ENCODE measurements at places on chromosomes 3 and 15.

DNA sequence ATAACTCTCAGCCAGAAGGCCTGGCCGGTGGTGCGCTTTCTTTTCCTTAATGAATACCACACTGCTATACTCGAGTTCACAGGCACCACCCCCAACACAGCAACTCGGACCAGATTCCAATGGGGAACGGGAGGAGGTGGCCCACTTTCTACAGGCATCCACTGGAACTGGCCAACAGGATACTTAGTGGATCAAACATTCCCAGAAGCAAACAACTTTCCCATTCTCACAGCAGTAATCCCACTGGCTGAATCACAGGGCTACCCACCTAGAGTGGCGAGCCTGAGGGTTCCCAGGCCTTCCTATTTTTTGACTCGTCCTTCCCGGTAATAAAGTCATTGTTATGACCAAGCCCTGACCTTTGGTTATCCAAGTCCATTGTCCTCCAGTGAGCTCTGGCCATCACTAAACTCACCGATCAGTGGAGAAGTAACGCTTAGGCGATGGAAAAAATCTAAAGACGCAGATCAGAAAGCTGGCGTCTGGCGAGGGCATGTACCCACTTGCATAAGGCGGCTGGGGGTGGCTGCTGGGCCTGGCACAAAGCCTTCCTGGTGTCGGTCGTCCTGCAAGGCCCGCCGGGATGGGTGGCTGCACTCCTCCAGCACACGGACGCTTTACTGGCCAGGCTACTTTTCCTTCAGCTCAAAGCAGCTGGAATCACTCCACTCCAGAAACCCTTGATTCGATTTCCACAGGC is 1.2 kb downstream of the EOGT start:
- no peak for DNase-seq

DNA sequence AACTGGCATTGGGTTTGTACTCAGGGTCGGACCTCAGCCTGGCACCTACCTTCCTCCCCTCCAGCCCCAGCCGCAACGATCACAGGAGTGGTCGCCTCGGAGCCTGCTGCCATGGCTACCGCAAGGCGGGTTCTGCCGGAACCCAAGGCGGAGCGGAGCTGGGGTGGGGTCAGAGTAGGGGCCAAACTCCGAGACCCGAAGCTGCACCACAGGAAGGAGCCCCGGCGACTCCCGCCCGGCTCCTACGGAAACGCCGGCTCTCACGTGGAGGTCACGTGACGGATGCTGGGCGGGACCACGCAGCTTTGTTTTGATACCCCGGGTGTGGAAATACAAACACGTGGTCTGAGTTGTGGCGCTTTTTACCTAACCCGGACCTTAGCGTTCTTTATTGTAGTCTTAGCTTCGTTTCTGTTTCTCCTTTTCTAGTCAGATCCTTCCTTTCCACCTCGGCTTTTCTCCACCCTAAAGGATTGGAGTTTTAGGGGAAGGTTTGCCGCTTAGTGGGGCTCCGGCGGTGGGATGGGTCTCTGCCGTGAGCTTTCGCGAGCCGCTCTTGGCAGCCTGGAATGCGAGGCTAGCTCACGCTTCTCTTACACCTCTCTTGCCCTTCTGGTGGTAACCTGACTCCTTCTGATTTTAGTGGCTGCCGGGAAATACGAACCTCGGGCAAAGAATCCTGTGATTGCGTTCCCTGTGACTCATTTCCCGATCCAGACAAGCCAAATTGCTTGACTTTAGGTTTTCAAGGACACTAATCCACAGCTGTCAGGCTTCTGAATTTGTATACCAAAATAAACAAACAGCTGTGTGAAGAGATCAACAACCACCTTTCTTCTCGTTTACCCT is at the start of gene HSPBAP1:
Gene HSPBAP1 (minus strand): TSS at position 264 of the 849 bp plus-strand sequence. CDS start 151 bp downstream, at position 113.
- DNase-seq, result no peak

DNA sequence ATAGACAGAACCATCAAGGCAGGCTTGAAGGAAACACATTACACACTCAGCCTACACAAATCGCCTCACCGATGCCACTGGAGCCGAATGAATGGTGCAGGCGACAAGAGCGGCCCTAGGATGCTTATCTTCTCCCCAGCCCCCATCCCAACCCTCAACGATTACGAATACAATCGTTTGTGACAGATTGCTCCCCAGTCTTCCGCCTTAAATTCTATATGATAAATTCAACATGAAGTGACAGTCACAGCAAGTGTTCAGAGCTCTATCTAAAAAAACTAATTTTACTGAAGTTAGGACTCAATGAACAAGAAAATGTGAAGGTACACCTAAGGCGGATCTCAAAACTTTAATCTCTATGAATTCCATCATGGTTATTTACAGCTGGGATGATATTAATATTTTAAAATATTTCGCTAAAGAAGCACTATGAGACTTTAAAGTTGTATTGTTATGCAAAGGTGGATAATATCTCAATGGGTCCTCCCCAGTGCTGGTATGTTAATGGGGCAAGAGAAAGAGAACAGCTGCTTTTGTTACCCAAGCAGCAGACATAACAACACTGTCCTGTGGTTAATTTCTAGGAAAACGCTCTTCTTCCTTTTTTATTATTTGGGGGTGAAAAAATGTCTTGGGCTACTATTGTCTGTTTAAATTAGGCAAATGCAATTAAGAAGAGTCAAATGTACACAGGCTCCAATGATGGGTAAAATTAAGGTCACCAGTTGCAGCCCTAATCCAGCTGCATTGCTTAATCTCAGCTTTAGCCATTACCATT is 147.6 kb upstream of the NR2F2 start:
- DNase-seq, result no peak

DNA sequence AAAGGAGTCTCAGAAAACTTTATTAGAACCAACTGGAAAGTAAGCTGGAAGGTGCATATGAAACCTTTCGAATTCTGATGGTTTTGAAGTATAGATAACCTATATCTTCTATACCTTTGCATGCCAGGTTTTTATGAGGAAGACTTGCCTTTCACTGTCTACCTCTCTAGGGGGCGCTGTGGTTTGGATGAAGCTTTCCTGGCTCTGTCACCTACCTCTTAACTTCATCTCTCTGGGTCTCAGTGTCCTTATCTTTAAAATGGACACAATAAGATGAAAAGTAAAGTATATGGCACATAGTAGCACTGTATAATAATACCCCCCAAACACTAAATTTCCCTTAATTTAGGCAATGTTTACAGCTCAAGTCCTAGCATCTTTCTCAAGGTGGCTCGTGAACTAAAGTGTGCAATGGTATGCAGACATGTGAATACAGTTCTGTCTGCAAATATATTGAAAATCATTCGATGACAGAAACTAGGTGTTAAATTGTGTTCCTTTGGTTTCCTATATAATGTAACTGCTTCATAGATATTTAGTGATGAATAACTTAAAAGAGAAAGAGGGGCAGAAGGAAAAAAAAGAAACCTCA is 314.3 kb downstream of the CHST2 start:
- peak; percentile 4 for DNase-seq

Measured in GDM1 (cell line).